ENCODE measurements at places on chromosomes 3 and 15.

DNA sequence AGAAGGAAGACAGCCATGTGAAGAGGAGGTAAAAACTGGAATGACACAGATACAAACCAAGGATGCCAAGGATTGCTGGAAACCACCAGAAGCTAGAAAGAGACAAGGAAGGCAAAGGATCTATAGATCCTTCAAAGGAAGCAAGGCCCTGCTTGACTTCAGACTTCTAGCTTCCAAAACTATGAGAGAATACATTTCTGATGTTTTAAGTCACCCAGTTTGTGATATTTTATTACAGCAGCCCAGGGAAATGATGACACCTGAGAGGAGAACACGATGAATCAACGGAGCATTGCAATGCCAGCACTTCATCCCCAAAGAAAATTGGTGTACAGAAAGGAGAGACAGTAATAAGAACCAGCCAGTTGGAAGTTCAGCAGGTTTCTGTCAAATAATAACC, 116.3 kb downstream of the MAGI1 start:
- DNase-seq: no peak

GRCh38 chr3:54235998-54236397, 113.6 kb downstream of the CACNA2D3 start:
- DNase-seq: no peak

DNA sequence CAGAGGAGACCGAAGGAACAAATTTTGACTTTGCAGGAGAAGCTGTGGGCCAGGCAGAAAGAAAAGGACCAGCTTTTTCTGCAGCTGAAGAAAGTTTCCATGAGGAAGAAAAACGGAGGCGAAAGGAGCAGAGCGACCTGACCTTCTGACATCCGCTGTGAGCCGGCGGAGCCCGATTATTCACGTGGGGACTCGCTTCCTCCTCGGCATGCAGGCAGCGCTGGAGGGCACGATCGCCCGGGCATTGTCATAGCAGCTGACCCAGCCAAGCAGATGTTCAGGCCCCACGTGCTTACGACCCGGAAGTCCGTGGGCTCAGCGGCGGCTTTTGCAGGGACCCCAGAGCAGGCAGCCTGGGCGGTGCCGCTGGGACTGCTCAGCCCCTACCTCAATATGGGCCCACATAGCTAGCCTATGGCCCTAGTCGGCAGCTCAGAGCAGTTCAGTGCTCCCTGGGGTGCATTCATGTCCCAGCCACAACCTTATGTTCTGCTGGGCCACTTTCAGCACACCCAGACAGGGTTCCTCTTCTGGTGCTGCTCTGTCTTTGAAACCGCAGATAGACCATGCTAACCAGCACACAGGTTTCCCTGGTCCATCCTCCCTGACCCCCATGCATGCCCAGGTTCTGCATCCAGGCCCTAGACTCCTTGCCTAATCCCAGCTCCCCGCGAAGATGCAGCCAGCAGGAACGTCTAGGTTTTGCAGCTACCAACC, 10.5 kb upstream of the EIF4A2 start:
- DNase-seq: peak; percentile 78

DNA sequence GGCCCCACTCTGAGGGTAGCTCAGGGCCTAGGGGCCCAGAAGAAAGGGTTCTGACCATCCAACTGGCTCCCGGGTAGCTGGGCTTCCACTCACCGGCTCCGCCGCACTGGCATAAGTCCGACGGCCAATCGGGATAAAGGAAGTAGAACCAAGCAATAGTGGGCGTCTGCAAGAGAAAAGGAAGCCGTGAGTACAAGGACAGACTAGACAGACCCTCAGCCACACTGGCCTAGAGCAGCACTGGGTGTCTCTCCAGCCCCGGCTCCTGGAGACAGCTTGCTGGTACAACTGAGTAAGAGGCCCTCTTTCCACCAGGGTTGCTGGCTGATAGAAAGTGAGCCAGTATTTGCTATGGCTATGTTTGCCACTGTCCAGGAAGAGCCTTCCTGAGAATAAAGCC, 22.4 kb downstream of the BDH1 start:
- DNase-seq: no peak

DNA sequence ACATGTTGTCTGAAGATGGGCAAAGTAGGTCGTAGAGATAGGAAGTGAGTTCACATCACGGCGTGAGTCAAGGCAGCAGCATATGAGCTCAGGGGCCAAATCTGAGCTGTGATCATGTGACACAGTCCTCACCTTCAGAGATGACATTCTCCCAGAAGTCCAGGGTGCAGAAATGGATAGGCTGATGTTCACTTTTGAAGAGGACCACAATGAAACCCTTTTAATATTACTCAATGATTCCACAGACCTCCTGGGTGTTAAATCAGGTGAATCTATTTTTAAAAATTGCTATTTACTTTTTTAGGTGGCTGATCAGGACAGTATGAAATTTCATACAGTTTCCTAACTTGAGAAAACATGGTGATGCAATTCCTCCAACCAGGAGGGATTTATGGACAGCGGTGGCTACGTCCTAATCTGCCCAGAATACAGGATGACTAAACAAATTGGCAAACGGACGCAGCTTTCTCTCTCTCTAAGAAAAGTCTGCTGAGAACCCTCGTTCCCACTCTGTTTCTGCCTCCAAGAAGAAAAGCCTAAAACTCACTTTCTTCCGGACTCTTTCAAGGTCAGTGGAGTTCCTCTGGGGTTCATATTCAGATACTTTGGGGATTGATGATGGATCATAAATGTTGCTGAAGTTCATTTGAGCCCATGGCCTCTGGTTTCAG, 34.4 kb downstream of the B3GNT5 start:
- DNase-seq: no peak

GRCh38 chr3:114687151-114687550, 393.3 kb downstream of the TIGIT start:
- no peak for DNase-seq

DNA sequence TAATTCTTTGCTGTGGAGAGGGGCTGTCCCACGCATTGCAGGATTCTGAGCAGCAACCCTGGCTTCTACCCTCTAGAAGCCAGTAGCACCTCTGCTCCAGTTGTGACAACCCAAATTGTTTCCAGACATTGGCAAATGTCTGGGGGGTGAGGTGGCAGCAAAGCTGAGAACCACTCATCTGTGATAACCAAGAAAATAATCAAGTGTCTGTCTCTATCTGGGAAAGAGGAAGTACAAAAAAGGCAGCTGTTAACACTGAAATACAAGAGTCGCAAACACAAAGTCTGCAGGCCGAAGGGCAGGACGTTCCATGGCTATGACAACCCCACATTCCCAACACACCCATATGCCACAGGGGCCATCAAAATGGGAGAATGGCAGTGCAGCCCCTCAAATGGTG, 42.2 kb upstream of the GNB5 start:
- no peak for DNase-seq

GRCh38 chr15:88179562-88179961, 77.0 kb downstream of the NTRK3 start:
- DNase-seq: no peak

GRCh38 chr3:149553781-149554451, 79.4 kb downstream of the TM4SF4 start:
- DNase-seq: no peak

- DNase-seq: no peak
These were observed 6.6 kb downstream of the MAP2K5 start for GRCh38 chr15:67548862-67549651.

DNA sequence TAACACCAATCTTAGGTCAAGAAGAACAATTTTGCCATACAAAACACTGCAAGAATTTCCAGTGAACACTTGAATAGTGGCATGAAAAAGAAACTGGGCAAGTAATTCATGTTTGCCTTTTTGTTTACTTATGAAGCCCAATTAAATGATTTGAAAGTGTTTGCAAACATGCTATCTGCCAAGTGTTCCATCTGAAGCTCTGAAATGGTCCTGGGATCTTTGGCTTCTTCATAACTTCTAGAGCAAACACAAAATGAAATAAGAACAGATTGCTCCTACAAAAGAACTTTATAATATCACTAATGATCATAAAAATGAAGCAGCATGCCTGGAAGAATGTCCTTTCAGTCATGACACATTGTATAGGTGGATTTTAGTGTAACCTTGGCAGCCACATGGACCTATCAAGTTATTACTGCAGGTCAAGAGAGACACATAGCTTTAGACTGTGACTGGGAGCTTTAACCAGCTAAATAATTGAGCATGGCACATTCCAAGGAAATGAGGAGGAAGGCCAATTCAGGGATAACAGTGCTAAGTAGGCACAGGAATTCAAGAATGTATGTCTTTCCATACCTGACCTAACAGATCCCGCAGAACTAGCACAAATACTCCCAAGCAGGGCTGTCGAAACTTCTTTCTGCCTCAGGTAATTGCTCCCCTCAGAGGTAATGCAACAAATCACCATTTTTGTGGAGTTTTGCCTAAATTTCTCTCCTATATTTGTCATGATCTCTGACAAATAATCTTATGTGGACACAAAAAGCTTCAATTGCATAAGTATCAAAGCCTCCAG, 144.6 kb downstream of the DUT start:
- DNase-seq: no peak

GRCh38 chr3:49903451-49904424, at the start of gene MST1R:
Gene MST1R (minus strand): TSS chr3:49903873. CDS start chr3:49903609, 264 bp downstream.
- DNase-seq: peak; percentile 51

GRCh38 chr3:17643691-17644090, 98.7 kb downstream of the TBC1D5 start:
- DNase-seq: no peak

DNA sequence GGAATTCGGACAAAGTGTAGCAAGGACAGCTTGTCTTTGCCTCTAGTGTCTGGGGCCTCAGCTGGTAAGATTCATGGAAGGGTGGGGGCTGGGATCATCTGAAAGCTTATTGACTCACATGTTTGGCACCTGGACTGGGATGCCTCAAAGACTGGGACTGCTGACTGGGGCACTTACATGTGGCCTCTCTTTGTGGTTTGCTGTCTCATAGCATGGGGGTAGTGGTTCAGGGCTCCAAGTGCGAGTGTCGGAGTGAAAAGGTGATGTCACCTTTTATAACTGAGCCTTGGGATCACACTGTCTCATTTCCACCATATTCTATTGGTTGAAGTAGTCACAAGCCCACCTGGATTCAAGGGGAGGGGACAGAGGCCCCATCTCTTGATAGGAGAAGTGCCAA, 6.8 kb downstream of the MFSD1 start:
- no peak for DNase-seq

GRCh38 chr3:76131396-76132153, 346.2 kb upstream of the ZNF717 start:
- DNase-seq: no peak

- DNase-seq: no peak
These were observed 150.9 kb downstream of the FBN1 start for GRCh38 chr15:48494631-48495030.

- DNase-seq: no peak
These were observed 103.1 kb downstream of the KLHL25 start for GRCh38 chr15:85691350-85692240.

DNA sequence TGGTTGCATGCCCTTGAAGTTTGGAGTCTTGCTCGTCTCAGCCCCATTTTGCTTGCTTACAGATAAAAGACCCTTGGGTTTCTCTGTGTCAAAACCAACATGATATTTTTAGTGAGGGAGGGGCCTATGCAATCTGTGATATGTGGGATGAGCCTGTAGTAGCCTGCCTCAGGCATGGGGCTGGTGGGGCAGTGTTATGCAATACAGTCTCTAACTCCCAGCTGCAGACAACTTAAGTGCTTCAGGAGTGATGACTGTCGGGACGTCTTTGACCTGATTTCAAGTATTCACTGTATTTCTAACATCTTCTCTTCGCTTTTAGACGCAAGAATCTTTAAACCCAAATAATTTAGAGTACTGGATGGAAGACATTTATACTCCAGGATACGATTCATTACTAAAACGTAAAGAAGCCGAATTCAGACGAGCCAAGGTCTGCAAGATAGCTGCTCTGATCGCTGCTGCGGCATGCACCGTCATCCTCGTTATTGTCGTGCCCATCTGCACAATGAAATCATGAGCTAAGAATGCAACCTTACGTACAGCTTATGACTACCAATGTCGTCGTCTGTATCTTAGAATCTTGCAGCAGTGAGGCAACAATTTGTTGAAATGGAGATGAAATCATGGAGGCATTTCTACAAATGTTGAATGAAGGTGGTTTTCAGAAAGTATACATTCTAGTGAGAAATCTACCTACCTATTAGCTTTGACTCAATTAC, 35.9 kb downstream of the MINAR1 start:
- no peak for DNase-seq

DNA sequence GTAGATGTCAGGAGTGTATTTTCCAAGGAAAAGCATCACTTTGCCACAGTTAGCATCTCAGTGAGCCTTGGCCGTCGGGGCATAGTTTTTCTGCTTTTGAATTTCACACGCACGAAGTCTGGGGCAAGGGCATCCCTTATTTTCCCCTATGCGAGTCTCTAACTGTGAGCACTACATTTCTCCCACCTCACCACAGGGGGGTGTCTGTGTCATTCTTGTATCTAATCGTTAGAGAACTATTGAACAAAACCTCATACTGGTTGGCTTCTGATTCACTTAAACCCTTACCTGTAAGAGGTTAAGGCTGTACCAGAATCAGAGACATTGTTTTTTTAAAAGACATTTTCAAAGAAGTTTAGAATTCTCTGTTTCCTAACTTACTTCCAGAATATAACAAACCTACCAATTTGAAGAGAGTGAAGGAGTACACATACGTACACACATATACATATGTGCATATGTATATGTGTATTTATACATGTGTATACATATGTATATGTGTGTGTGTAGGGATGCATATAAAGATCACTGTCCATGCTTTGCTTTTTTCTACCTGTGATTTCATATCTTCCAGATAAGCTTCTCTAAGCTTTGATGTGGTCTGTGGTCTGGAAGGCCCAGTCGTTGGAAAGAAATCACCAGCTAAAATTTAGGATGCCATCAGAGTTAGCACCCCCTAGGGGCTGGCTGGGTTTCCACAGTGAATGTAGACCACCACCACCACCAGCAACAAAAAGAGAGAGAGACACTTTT, 49.4 kb downstream of the MYZAP start:
- DNase-seq: no peak

GRCh38 chr3:52022323-52023100, 26.8 kb upstream of the RPL29 start:
- peak; percentile 48 for DNase-seq

DNA sequence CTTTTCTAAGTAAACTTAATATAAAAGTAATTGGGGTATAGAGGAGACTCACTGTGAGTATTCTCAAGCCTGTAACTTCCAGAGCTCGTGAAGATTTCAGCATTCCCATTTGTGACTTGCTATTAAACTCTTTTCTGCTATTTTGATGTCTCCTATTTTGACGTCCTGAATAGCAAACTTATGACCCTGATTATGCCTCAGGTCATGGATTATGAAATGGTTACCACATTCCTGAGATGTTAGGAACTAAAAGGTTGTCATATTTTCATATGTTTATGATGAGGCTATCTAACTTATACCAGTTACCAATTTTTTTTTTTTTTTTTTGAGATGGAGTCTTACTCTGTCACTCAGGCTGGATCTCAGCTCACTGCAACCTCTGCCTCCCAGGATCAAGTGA, 105.5 kb downstream of the ATG7 start:
- no peak for DNase-seq

GRCh38 chr3:142586803-142587406, 8.4 kb upstream of the ATR start:
- no peak for DNase-seq

GRCh38 chr15:99009741-99010330, 2.2 kb upstream of the PGPEP1L start:
- no peak for DNase-seq

- DNase-seq: no peak
These were observed 74.0 kb downstream of the SSR3 start for GRCh38 chr3:156480949-156481348.
